ENCODE measurements at places on chromosomes 11 and 22.

- DNase-seq, result no peak
Measured at GRCh38 chr11:28878025-28878424, 769.8 kb downstream of the METTL15 start.

GRCh38 chr22:41226723-41227655 is 13.7 kb downstream of the CHADL start:
- no peak for DNase-seq

GRCh38 chr11:16596231-16596630 is 142.2 kb upstream of the C11orf58 start:
- no peak for DNase-seq

GRCh38 chr11:43285826-43286225 is 26.0 kb upstream of the API5 start:
- DNase-seq, result no peak

GRCh38 chr11:127052404-127052803 is 51.8 kb upstream of the KIRREL3 start:
- DNase-seq, result no peak

Data from thoracic aorta (tissue), 2 donors.